ENCODE measurements at places on chromosomes 7 and 10.

GRCh38 chr10:94214481-94214893 is 148.3 kb downstream of the NOC3L start:
- no peak for DNase-seq

GRCh38 chr10:63887023-63887589 is 365.9 kb downstream of the REEP3 start:
- DNase-seq = no peak

DNA sequence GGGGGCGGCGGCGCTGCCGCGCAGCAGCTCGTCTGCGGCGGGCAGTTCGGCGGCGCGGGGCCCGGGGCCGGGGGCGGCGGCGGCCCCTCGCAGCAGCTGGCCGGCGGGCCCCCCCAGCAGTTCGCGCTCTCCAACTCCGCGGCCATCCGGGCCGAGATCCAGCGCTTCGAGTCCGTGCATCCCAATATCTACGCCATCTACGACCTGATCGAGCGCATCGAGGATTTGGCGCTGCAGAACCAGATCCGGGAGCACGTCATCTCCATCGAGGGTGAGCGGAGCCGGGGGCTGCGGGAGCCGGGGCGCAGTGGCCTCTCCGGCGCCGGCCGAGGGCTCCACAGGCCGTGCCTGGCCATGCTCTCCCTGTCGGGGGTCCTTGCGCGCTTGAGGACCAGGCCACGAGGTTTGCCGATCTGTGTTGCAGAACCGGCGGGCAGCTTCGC is 548 bp downstream of the AGAP3 start:
- DNase-seq = no peak

DNA sequence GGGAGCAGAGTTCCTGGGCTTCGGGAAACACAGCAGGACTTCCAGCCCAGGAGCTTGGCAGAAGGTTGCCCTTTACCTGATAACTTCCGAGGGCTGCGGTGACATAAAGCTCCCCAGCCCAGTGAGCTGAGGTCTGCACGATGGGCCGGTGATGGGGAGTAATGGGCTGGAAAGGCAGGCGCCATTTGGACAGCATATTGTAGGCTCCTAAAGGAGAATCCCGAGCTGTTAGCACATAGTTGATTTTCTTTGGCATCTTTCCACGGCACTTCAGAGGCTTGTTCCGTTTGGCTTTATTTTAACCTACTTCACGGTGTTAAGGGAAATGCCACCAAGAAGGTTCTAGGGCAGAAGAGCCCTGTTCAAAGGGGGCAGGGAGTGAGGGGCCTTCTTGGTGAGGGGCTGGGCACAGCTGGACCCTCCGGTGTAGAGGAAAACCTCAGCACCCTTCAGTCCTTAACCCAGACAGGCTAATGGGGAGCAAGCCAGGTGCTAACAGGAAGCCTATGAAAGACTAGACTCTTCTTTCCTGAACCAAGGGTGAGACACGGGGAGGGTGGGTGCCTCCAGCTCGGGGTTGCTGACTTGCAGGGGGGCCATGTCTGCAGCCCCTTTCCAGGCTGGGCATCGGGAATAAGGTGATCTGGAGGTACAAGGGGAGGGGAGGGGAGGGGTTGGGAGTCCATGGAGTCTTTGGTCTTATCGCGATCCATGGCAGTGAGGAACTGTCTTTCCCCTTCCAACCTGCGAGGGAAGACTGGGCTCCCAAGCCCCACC is 347.7 kb downstream of the GLRX3 start:
- no peak for DNase-seq

- no peak for DNase-seq
Measured at GRCh38 chr10:88466786-88467185, 116.3 kb downstream of the RNLS start.

DNA sequence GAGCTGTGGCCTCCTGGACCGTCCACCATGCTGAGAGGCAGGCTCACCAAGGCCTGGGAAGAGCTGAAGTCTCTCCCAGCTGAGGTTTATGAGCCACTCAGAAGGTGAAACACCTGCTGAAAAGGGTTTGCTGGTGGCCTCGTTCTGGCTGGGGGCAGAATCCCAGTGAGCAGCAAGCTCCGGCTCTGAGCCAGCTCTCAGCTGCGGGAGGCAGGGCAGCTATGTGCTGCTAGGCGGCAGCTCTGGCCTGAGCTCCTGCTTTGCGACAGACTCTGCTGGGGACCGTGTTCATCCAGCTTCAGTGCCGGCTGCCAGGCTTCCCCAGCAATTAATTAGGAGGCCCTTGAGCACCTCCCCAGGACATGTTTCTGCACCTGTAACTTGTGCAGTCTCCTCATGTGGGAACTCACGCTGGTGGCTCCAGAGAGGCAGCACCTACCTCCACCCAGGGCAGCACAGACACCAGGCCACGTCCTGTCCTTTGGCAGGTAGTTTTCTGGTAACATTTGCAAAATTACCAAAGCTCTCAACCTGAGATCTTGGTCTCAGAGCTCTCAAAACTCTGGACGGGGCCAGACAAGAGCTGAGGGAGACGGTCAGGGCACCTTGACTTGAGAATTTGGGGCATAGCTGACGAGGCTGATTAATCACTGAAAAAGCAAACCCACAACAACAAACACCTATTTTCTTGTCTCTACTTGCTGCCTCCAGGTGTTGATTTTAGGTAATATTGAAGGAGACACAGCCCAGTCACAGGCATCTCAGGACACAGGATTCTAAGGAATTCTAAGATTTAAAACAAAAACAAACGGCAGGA is 185.0 kb downstream of the TCERG1L start:
- DNase-seq = no peak

DNA sequence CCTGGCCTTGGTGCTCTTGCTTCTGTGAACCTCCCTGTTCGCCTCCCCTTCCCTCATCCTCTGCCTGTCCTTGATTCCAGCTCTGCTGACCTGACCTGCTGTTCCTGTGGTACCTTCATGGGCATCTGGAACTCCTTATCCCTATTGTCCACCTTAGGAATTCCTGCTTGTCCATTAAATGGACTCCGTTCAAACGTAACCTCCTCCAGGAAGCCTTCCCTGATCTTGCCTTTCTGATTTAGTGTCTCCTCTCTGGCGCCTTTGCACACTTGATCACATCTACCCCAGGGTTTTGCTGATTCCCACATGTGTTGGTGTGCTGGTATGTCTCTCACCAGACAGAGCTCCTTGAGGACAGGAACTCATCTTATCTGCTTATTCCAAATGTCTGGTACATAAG is 20.9 kb downstream of the TSPAN15 start:
- DNase-seq = no peak

DNA sequence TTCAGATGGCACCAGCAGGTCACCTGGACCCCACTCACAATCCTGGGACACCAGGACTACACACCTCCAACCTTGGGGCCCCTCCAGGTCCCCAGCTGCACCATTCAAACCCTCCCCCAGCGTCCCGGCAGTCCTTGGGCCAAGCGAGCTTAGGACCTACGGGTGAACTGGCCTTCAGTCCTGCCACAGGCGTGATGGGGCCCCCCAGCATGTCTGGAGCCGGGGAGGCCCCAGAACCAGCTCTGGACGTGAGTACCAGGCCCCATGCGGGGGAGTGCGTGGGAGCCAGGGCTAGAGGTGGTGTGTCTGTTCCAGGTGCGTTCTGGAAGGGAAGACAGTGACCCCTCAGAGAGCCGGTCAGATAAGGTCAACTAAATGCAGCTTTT is 17.8 kb downstream of the ZMIZ2 start:
- DNase-seq = no peak

All from HEK293T (cell line).